ENCODE measurements at places on chromosomes 13 and 19. TPM values are rescaled to one million over a fixed set of nuclear protein-coding genes. Genes with fewer than 3 reads are reported as not detected.

The PVR gene
- total RNA-seq = 20.5 TPM

The ADGRE2 gene
- total RNA-seq = 1.9 TPM

DNA sequence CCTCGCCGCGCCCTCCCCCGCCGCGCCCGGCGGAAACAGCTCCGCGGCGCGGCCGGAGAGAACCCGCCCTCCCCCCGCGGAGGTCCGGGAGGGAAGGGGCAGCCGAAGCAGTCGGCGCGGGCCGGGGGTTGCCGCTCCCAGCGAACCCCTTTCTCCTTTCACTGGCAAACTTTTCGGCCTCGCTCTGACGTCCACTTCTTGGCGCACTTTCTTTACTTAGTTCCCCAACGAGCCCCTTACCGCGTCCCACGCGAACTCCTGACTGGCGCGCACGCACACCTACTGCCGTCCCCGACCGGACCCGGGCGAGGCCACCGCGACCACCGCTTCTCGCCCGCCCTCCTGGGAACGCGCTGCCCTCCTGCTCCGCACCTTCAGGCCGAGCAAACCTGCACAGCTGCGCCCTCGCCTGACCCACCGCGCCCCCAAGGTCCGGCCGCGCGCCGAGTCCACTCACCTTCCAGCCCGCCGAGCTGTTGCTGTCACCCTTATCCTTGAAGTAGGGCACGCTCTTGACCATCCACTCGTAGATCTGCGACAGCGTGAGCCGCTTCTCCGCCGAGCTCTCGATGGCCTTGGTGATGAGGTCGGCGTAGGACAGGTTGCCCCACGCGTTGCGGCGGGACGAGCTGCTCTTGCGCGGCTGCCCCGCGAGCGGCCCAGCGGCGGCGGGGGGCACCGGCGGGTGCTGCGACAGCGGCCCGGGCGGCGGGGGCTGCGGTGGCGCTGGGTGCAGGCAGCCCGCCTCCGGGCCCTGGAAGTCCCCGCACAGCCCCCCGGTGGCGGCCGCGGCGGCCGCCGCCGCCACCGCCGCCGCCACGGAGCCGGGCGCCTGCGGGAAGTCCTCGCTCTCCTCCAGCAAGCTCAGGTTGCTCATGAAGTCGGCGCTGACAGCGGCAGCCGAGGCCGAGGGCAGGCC, 1.1 kb downstream of the FOXO1 start:
- peak; percentile 55 for DNase-seq

GRCh38 chr13:71644579-71644978, 222.4 kb downstream of the DACH1 start:
- no peak for DNase-seq

DNA sequence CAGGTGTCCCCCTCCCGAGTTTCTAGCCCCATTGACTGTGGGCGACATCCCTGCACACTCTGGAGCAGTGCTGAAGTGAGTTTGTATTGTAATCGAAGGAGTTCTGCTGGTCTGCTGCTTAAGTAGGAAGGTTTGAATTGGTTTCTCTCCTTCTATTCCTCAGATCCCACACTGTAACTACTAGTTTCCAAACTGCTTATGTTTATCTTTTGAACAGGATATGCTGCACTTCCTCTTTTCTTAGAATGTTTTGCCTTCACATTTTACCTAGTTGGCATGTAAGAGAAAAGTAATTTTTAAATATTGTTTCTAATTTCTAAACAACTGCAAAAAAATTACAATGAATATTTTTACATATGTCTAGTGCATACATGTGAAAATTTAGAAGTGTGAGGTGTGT, 511.8 kb downstream of the KLF12 start:
- no peak for DNase-seq

DNA sequence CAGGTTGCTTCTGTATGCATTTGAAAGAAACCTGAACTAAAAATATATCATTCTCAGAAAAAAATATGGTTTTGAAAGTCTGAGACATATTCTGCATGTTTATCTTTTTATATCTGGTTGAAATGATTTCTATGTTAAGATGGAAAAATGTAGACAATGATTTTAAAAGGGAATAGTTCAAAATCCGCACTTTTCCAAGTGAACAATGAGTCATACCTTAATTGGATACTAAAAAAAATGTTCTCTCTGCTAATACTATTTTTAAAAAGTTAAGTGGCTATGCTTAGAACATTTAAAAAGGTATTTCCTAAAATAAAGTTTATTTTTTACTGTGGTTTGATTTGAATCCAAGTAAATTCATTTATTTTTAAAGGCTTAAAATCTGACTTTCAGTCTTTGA, 801.4 kb downstream of the SLITRK6 start:
- DNase-seq = no peak

The MYBPC2 gene
- total RNA-seq = not detected

GRCh38 chr13:27497563-27498230, 47.3 kb upstream of the MTIF3 start:
- DNase-seq = no peak

The EXOC3L2 gene
- 0.80 TPM for total RNA-seq

DNA sequence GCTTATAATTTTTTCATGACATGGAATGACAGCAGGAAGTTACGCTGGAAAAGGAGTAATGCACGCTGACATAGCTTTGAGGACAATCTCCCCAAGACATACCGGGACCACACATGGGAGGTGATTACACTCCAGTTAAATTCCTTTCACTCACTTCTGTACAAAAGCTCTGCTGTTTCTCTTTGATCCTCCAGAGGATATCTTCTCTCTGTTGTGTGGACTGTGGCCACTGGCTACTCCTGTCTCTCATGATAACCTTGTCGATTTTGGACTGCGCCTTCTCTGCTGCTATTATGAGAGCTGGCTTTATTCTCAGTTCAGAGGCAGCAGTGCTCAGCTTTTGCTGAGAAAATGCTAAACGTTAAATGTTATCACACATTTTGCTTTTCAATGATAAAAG, 464.6 kb downstream of the FGF9 start:
- no peak for DNase-seq

DNA sequence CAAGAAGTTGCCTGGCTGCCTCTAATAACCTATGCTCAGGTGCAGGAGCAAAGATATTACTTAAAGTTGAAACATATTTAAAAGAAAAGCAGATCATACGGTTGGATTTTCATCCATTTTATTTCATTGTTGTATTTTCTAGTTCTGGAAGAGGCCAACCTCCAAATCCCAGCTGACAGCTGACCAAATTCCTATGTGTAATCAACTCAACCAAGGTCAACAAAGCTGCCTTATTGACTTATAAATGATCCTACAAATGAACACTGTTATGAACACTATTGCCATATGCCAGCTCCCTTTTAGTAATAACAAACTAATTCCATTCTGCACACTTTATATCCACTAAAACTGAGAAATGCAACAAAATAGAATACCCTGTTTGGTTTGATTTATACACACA, 1537.4 kb downstream of the SLITRK1 start:
- no peak for DNase-seq

DNA sequence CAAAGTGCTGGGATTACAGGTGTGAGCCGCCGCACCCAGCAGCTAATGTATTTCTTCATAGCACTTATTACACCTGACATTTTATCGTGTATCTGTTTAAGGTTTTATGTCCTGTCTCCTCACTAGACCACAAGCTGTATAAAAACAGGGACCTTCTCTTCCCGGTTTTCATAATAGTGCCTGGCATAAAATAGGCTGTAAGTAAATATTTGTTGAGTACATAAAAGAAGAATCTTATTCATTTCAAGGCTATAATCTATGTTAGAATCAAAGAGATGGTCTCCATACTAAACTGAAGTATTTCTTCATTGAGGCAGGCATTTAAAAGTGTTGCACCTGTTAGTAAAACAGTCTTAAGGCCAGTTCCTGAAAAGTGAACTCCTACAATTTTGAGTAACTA, 194.0 kb downstream of the SHISA2 start:
- no peak for DNase-seq

DNA sequence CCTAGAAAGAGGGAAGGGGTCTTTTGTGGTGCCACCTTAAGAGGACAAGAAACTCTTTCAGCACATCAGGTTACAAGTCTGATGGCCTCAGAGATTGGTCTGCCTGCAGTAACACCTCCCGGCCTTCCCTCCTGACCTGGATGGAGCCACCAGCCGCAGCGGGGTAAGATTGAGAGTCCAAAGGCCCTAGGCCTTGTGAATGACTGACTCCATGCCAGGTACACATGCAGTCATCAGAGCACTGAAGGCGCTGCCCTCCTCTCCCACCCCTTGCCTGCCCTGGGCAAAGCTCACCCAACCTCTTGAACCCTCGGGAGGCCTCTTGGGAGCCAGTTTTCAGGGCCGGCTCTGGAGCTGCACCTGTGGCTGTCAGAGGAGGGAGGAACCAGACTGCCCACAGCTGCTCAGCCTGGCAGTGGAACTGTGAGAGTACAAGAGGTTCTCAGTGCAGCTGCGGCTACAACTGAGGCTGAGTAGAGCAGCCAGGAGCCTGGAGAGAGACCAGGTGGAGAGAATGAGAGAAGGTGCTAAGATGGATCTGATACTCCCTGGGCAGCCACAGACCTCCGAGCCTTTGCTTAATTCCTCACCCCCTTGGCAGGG, 23.8 kb upstream of the C13orf42 start:
- DNase-seq = no peak

DNA sequence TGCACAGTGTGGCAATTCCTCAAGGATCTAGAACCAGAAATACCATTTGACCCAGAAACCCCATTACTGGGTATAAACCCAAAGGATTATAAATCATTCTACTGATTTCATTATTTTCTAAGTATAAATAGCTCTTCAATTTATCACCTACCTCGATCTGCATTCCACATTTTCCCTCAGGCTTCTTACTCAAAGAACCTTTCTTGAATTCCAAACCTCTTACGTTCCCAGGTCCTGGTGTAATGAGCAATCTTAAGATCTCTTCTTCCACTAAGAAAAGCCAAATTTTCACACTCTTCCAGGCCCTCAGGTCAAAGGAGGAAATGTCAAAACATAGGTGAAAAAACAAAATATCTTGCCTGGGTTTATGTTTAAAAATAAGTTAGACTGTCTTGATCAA, 237.3 kb upstream of the GPC6 start:
- no peak for DNase-seq

GRCh38 chr13:50401721-50402465, 386.6 kb downstream of the KCNRG start:
- no peak for DNase-seq

The RDH8 gene
- total RNA-seq = not detected

- no peak for DNase-seq
These were observed 124.2 kb downstream of the UQCRFS1 start for GRCh38 chr19:29088761-29089160.

GRCh38 chr19:43780706-43781525, at the start of gene KCNN4:
KCNN4 (minus strand) TSS chr19:43780973; CDS start chr19:43780861, 112 bp downstream.
- DNase-seq = no peak

- no peak for DNase-seq
These were observed 19.2 kb downstream of the SLC27A1 start for GRCh38 chr19:17489392-17490030.

The TEX29 gene
- total RNA-seq = not detected

The VMAC gene
- total RNA-seq = 7.0 TPM

The DKKL1 gene
- not detected for total RNA-seq

DNA sequence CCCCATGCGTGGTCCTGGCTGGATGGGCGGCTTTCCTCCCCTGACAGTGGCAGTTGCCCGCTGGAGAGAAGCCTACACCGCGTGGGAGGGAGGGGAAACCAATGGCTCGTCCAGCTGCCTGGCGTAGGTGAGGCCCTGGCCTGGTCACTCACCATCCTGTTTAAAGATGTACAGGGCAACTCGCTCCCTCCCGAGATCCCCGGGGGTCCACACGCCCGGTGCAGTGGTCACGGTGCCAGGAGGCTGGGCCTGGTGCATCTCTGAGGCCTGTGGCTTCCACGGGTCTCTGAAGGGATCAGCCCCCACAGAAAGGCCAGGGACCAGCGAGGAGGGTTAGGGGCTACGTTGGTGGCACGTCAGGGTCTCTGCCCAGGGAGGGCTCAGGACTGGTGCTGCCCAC, 156.5 kb downstream of the KDM4B start:
- no peak for DNase-seq

- DNase-seq = no peak
These were observed 299.2 kb upstream of the KLHL1 start for GRCh38 chr13:70407486-70407885.

The CDX2 gene
- total RNA-seq = not detected

GRCh38 chr19:45730368-45731288, at the start of gene FBXO46:
FBXO46 (minus strand) TSS chr19:45730896; CDS start chr19:45713495, 17,401 bp downstream.
- peak; percentile 95 for DNase-seq

The IL17D gene
- total RNA-seq = 12.6 TPM

DNA sequence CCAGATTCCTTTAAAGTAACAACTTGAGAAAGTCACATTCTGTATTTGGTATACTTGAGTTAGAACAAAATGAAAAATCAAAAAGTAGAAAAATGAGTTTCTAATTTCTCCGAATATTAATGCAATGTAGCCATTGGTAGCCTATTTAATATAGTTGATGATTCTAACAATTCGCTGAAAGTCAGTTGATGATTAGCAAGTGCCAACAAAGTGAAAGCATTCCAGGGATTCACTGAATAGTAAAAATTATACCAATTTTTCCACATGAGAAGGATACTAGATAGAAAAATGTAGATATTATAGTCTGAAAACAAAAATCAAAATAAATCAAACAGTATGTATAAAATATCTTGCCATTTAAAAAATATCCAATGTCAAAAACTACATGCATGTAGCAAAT, 117.2 kb downstream of the FREM2 start:
- DNase-seq = no peak

The FFAR3 gene
- total RNA-seq = not detected

- no peak for DNase-seq
These were observed 13.0 kb downstream of the MISP start for GRCh38 chr19:763869-764268.

GRCh38 chr13:18996221-18996620, 185.4 kb downstream of the TUBA3C start:
- no peak for DNase-seq

DNA sequence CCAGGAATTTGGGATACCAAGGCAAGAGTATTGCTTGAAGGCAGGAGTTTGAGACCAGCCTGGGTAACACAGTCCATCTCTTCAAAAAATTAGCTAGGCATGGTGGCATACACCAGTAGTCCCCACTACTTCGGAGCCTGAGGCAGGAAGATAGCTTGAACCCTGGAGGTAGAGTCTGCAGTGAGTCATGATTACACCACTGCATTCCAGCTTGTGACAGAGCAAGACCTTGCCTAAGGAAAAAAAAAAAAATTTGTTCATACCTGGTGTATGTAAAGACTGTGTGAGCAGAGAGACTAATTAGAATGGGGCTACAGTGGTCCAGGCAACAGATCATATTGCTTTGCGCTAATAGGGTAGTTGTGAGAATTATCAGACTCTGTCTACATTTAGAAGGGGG, 778.3 kb upstream of the PCDH20 start:
- no peak for DNase-seq

GRCh38 chr19:40642757-40643305, 41.7 kb downstream of the LTBP4 start:
- DNase-seq = no peak

DNA sequence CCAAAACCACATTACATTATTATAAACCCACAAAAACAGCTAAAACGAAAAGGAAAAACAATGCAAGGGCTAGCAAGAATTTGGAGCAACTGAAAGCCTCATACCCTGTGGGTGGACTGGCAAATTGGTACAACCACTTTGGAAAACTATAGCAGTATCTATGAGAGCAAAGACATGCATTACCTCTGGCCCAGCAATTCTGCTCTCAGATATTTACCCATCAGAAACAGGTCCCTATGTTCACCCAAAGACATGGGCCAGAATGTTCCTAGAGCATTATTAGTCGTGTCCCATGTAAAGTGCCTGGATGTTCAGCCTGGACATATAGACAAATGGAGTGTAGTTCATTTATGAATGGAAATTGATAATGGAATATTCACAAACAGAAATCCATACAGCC, 27.9 kb downstream of the POP4 start:
- DNase-seq = no peak

All from ovary (tissue), 10 donors.